Activated CD4-positive, alpha-beta T cell treated with anti-CD3 and anti-CD28 coated beads, Interleukin-2, amount 50 U/mL, for 24 hours (primary cell): ENCODE measurements at places on chromosomes 1 and 21.

GRCh38 chr1:59997479-59998115 lies 71.0 kb upstream of the CYP2J2 start:
- DNase-seq: no peak

- no peak for DNase-seq
These were observed 34.1 kb downstream of the AGT start for GRCh38 chr1:230679825-230680224.

DNA sequence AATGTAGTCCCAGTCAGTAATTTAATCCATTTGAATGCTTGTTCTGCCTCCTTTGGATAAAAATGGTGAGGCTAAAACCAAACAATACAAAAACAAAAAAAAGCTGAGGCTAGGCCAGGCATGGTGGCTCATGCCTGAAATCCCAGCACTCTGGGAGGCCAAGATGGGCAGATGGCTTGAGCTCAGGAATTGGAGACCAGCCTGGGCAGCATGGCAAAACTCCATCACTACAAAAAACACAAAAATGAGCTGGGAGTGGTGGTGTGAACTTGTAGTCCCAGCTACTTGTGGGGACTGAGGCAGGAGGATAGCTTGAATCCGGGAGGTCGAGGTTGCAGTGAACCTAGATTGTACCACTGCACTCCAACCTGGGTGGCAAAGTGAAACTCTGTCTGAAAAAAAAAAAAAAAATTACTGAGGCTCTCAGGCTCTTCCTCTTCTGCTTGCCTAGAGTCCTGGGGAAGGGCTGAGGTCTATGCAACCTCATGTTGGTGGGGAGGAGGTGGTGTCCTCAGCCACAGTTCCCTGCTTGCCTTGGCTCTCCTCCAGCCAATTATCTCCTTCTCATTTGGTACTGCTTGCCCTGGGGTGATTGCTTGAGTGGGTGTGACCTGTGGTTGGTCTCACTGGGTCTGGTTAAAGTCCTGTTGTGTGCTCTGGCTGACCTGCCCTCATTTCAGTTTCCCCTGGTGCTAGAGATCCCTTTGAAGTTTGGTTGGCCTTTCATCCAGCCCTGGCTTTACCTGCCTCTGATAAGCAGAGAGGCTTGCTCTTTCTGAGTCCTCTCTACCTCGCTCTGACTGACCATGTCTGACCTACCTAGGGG lies 20.9 kb downstream of the S1PR1 start:
- DNase-seq: no peak

DNA sequence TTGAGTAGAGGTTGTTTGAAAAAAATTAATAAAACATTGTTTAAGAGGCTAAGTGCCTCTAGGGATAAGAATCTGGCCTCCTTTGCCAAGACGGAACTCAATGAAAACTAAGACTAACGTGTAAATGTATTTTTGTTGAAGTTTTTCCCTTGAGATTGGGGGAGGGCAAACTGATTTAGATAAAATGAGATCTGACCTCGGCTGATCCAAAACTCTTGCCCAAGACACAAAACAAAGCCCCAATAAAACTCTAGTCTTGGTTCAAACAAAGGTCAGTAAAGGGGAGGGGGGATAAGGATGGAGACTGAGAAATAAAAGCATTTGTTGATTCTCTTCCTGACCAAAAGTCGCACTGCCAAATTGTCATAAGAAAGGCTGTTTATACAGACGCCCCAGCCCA lies 134.8 kb upstream of the DPT start:
- DNase-seq: no peak

- no peak for DNase-seq
These were observed 104.0 kb downstream of the ATG4C start for GRCh38 chr1:62887799-62888507.

GRCh38 chr1:16145662-16146278 lies 10.1 kb downstream of the EPHA2 start:
- no peak for DNase-seq

GRCh38 chr1:17559615-17560419 lies 20.3 kb downstream of the ARHGEF10L start:
- no peak for DNase-seq

DNA sequence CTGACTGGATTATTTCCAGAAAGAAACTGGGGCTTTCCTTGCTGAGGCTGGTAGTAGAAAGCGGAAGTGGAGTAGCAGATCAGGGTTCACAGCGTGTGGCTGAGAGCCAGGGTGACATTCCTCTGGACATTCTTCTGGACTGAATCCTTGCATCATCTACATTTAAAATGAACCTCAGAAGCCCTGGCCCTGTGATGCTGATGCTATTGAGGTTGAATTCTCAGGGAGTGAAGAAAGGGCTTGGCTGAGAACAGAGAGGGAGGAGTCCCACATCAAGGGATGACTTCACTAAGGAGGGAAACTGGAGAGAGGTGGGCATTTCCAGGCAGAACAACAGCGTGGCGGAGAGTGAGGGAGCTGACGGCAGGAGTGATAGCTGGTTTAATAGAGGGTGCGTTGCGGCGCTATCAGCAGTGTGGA lies 102.3 kb upstream of the LMO4 start:
- no peak for DNase-seq

- DNase-seq: no peak
These were observed 182.3 kb upstream of the C1orf105 start for GRCh38 chr1:172238158-172238557.

GRCh38 chr1:189269011-189269410 lies 1208.7 kb downstream of the BRINP3 start:
- no peak for DNase-seq

DNA sequence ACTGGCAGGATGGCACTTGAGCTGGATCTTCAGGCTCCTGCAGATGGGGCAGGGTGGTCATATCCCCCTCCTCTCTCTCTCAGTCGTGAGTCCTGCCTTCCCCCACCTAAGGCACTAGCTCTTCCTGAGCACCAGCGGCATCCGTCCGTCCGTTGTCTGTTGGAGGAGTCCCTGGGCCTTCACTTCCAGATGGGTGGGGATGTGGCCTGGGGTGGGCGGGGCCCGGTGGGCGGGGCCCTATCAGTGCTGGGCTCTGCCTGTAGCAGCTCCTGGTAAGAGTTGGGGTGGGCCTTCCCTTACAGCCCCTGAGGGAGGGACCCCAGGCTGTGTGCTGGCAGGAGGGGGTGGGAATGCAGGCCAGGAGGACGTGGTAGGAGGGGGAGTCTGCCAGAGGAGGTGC lies 10.3 kb downstream of the LDLRAD2 start:
- no peak for DNase-seq

GRCh38 chr1:37399205-37399604 lies 75.2 kb upstream of the ZC3H12A start:
- no peak for DNase-seq

- DNase-seq: no peak
These were observed 425.0 kb upstream of the VAMP3 start for GRCh38 chr1:7346070-7346596.

DNA sequence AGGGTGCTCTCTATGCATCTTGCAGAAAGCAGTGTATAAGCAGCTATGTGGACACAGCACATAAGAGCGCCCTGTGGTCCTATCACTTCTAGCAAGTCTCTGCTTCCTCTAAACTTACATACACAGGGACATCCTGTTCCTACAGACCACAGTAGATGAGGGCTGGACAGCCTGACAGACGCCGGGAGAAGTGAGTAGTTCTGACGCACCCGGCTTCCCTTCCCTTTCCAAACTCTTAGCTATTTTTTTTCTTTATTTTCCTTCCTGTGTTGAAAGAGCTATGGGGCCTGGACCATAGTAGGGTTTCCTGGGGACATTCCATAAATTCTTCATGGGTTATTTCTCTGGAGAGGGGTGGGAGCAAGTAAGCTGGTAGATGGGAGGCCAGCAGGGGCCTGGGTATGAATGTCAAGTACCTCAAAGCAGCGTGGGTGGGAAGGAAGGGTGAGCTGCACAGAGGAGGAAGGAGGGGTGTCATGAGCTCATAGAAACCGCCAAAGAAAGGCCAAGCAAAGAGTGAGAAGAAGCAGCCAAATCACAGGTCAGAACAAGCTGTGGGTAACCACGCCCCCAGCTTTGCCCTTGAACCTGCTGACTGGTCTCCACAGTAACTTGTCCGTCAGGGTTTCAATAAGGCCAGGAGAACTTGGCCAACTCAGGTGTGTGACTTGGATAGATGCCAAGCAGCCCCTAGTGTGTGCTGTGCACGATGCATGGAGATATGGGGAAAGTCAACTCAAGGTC lies 36.6 kb downstream of the PLXNA2 start:
- no peak for DNase-seq

DNA sequence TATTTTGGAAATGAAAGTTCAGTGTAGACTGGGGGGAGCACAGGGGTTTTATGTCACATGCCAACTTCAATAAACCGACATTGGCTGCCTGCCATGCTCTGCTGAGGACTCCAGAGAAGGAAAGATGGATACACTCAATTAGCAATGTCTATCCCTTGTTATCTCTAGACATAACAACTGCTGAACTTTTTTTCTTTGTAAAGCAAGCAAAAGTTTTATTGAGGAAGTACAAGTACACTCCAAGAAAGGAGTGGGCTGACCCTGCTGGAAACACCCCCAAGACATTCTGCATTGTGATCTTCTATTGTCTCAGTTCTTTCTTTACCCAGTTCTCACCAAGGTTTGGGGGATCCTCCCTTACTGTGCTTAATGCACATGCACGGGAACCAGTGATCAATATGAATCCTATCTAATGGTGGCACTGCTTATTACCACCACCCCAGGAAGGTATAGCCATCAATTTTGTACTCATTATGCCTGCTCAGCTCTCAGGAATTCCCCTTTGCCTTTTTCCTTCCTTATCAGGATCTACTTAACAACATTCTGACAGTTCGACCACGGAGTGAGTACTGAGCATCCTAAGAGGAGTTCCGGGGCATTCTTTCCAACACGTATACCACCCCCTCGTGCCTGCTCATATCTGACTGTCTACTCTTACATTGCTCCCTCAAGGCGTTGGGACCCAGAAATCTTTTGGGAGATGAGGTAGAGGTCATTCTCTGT lies 28.7 kb downstream of the SYNJ1 start:
- DNase-seq: no peak

GRCh38 chr1:244843148-244843978 lies 7.9 kb downstream of the COX20 start:
- no peak for DNase-seq

DNA sequence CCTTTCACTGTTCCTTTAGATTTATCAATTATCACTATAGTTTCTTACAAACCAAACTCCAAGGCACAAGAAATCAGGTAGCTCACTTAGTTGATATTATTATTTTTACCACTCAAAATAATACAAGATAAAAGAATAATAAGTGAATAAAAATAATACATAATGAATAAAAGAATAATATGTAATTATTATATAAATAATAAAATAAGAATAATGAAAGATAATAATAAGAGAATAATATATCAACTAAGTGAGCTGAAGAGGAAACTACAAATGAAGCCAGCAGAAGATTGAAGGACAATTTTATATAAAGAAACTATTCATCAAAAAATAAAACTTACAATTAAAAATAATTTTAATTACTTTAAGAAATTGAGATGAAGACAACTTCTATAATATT lies 90.6 kb downstream of the LRRIQ3 start:
- no peak for DNase-seq

- no peak for DNase-seq
These were observed 998.6 kb upstream of the NCAM2 start for GRCh38 chr21:19999369-20000272.

- no peak for DNase-seq
These were observed 109.3 kb downstream of the KAZN start for GRCh38 chr1:14707531-14708445.

DNA sequence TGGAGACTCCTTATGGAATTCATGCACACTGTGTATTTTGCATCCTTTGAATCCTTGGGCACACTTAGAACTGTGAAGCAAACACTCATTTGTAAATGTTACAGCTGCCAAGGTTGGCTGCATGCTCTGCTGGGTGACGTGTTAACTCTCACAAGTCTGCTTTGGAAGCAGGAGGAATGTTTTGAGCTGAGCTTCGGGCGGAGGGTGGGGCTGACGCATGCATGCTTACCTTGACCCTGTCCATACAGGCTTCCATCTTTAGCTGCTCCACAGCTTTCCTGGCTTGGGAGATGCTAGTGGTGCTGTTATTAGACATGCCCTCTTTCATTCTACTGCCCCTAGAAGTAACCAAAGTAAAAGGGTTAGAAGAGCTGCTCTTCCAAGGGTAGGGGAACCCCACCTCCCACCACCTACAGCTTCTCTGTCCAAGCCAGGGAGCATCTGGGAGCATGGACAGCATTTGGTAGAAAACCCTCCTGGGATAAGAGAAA lies 66.0 kb downstream of the GNG4 start:
- DNase-seq: no peak

DNA sequence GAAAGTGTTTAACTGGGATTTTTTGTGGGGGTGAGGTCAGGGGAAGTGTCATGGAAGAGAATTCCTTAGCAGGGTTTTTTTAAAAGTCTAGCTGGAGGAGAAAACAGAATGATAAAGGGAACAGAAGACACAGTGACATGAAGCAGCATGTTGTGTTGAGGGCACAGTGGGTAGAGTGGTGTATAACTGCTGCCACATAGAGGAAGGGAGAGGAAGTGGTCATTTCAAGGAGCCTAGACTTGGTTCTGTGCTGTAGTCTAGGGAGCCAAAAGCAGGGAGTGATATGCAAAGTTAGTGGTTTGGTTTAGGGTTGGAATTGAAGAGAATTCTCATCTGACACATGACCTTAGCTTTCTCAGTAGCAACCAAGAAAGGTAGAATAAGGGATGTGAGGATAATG lies 10.2 kb downstream of the EEIG2 start:
- no peak for DNase-seq

GRCh38 chr1:221897321-221897721 lies 155.4 kb upstream of the DUSP10 start:
- DNase-seq: no peak

GRCh38 chr1:73604739-73605138 lies 593.2 kb downstream of the LRRIQ3 start:
- DNase-seq: no peak

- no peak for DNase-seq
These were observed 22.3 kb downstream of the RHBG start for GRCh38 chr1:156391366-156391677.

- DNase-seq: no peak
These were observed 33.2 kb downstream of the TRAF5 start for GRCh38 chr1:211359876-211360275.

- DNase-seq: no peak
These were observed 251.7 kb upstream of the ADGRL2 start for GRCh38 chr1:81548918-81549587.

GRCh38 chr1:50976111-50976889 lies 6.3 kb downstream of the CDKN2C start:
- DNase-seq: no peak

DNA sequence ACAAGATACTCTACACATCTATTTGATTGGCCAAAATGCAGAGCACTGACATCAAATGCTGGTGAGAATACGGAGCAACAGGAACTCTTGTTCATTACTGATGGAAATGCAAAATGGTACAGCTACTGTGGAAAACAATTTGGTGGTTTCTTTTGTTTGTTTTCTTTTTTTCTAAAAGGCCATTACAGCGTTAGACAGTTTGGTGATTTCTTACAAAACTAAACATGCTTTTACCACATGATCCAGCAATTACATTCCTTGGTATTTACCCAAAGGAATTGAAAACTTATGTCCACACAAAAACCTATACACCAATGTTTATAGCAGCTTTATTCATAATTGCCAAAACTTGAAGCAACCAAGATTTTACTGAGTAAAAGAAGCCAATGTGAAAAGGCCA lies 66.4 kb upstream of the FBXO28 start:
- no peak for DNase-seq

- no peak for DNase-seq
These were observed 3.2 kb upstream of the C1orf162 start for GRCh38 chr1:111470596-111470995.
